ENCODE measurements at places on chromosomes 5 and 9.

DNA sequence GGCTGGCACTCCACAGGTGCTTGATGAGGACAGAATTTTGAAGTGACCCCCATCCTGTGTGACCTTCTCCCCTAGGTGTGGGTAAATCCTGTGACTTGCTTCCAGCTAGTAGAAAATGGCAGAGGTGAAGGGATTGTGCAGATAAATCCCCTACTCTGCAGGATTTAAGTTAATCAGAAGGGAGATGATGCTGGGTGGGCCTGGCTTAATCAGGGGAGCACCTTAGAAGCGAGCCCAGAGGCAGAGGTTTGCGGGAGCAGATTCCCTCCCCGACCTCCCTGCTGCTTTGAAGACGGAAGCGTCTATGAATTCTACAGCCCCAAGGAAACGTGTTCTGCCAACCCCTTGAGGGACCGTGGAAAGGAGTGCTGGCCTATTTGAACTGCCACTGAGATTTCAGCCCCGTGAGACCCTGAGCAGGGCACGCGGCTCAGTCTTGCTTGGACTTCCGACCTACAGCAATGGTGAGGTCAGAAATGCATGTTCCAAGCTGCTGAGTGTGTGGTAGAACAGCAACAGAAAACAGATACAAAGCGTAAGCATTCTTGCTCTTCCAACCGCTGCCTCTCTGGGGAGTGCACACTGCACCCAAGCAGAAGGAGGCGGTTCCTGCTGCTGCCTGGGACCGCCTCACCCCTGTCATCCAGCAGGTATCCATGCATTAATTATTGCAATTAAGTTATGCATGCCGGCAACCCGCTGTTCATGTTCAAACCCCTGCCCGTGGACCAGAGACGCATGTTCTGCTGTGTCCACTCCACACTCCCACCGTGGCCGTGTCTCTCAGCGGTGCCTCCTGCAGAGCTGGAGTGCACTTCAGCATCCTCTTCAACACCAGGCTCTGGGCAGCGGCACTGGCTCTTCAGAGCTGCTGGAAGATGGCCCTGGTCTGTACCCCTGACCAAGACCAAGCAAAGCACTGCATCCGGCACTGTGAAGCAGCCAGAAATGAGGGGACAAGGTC lies 54.6 kb upstream of the RXRA start:
- no peak for DNase-seq

GRCh38 chr5:24643880-24644279 lies 898 bp downstream of the CDH10 start:
- DNase-seq: no peak

GRCh38 chr5:33968211-33969005 lies 16.1 kb downstream of the SLC45A2 start:
- DNase-seq: no peak

- DNase-seq: no peak
Observed at GRCh38 chr5:187617-188451, 3.5 kb upstream of the LRRC14B start.

DNA sequence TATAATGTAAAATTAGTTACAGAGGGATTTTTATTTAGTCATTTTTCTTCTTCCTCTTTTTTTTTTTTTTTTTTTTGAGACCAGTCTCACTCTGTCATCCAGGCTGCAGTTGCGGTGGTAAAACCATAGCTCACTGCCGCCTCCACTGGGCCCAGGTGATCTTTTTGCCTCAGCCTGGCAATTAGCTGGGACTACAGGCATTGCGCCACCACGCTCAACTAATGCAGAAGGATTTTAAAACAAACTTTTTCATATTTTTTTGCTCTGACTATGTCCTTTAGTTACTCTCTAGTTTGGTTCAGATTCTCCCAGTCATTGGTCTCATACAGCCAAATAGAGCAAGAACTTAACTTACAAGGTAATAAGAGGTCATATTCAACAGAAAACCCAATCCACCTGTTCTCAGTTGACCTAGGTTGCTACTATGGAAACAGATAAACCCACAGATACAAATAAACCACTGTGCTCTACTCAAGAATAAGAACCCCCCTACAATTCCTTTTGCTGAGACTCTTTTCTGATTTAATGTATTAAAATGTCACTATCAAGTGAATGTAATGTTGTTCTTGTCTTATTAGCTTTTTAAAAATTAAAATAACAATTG lies 50.1 kb upstream of the TTC39B start:
- DNase-seq: peak; percentile 10

- DNase-seq: no peak
Observed at GRCh38 chr5:180217797-180218196, 8.8 kb upstream of the RASGEF1C start.

- peak; percentile 7 for DNase-seq
Observed at GRCh38 chr5:79200573-79201183, 35.3 kb upstream of the JMY start.

DNA sequence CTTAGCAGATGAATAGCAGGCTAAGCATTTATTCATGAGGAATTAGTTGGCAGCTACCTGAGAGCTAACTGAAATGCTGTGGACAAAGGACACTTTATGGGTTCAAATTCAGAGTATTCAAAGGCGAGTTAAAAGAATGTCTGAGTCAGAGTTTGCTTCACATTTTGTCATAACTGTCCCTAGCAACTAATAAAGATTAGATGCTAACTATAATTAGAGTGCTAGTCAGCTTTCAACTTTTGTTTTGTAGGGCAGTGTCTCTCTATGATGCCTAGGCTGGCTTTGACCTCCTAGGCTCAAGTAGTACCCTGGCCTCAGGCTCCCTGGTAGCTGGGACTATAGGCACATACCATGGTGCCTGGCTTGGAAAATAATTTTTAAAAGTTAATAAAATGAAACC lies 4.6 kb downstream of the SMC5 start:
- DNase-seq: no peak

GRCh38 chr9:4862506-4863250 lies 69.9 kb downstream of the RCL1 start:
- DNase-seq: no peak

DNA sequence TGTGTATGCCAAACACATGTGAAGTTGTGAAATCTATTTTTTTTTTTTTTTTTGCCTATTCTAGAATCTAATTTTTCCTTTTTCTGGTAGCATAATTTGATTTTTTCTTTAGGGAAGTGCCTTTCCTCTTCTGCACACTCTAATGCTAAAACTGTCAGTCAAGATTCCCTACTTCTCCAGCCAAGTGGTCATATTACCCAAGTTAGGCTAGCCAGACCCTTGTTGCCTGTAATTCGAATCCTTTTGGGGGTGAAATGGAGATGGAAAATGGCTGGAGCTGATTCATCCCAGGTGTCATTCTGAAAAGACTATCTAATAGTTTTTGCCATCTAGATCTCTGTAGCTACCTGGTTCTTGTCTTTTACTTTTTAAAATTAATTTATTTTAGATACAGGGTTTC lies 24.8 kb upstream of the UBAP1 start:
- no peak for DNase-seq

DNA sequence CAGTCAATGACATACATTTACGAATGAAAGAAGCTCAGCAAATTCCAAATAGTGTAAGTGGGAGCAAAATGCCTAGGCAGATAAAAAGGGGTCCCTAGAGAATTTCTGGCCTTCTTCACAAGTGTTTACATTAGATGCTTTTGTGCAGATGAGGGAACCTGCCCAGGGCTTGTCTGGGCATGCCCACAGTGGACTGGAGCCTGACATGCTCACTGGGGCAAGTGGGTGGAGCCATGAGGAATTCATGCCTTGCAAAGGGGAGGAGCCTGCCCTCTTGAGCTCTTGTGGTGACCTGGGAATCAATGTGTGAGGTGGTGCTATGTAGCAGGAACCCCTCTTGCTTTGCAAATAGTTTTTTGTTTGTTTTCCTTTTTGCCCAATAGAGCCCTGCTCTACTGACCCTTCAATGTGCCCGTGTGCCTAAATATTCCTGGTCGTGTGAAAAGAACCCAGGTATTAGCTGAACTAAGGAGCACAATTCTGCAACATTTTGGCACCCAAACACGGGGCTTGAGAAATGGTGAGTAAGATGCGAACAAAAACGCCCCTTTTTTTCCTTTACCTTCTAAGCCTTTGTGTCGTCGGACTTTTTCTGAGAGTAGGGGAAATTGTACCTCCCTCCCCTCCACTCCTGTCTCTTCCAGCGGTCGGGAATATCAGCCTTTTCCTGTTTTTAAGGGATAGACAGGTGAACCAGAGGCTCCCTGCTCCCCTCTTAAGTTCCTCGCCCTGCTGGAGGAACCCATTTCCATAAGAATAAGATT lies 433.8 kb upstream of the CDH9 start:
- DNase-seq: peak; percentile 65

GRCh38 chr9:122320413-122320881 lies 50.4 kb upstream of the PTGS1 start:
- no peak for DNase-seq

- no peak for DNase-seq
Observed at GRCh38 chr5:80704221-80704620, 49.4 kb upstream of the DHFR start.

- no peak for DNase-seq
Observed at GRCh38 chr5:179292681-179293635, 52.3 kb downstream of the ADAMTS2 start.

- DNase-seq: peak; percentile 48
Observed at GRCh38 chr9:35910613-35911359, 1.5 kb downstream of the SPAAR start.

- no peak for DNase-seq
Observed at GRCh38 chr9:114112778-114113584, 13.9 kb upstream of the KIF12 start.

DNA sequence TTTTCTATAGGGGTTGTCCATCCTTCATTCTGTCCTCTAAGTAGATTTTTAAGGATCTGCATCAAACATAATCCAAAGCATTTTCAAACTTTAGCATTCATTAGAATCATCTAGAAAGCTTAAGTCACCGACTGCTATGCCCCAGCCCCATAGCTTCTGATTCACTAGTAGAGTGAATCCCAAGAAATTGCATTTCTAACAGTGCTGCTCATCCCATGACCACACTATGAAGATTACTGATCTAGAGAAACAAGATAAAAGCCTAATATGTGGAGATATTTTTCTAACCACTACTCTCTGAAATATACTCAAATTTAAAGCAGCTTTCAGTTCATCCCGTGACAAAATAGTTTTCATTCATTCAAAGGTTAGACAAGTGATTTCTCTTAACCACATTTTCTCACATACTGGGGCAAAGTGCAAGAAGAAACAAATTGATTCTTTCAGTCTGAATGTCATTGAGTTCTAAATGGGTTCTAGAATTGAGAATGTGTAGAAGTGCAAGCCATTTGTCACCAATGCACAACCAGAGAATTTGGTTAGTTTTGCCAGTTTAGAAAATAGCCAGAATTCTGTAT lies 286.9 kb upstream of the CD180 start:
- no peak for DNase-seq

- DNase-seq: no peak
Observed at GRCh38 chr5:161889971-161890370, 42.1 kb downstream of the GABRA1 start.

DNA sequence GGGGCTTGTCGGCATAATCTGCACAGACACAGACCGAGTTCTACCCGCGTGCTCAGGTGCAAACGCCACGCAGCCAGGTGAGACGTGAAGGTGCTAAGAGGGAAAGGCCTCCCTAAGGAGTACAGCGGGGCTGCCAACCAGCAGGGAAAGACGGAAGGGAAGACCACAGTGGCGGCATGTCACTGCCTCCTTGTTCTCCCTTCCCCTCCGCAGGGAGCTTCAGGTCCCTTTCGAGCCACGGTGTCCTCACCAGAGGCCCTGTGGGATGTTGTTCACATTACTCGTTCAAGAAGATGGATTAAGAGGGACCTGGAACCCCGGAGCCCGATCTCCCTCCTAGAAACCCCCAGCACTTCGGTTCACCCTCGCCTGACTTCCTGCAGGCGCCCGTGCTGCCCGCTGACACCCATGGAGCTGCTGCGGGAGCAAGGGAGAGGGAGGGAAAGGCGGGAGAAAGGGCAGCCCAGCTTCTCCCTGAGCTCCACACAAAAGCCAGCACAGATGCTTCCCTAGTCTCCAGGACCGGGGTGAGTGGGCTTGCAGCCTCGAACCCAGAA lies 686 bp downstream of the BRD9 start:
- peak; percentile 30 for DNase-seq

Measured in endothelial cell (in vitro differentiated cells).